CD4-positive, alpha-beta T cell (primary cell): ENCODE measurements at places on chromosomes 3 and 15.

DNA sequence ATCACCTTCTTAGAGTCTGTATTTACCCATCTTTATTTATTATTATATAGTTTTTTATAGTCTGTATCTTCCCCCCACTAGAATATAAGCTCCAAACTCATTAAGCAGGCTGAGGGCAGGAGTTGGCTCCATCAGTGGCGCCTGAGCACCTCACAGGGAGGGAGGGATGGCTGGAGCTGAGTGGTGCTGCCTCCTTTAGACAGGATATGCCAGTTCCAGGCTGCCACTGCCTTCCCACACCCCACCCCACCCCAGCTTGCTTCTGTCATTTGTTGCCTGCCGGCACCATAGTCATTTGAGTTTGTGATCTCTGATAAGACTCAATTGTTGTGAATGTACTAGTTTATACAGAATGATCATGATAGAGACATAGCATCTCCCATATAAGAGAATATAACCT, 85.5 kb downstream of the KLHL25 start:
- no peak for DNase-seq

- no peak for DNase-seq
Measured at GRCh38 chr3:71254281-71255057, 329.1 kb downstream of the FOXP1 start.

DNA sequence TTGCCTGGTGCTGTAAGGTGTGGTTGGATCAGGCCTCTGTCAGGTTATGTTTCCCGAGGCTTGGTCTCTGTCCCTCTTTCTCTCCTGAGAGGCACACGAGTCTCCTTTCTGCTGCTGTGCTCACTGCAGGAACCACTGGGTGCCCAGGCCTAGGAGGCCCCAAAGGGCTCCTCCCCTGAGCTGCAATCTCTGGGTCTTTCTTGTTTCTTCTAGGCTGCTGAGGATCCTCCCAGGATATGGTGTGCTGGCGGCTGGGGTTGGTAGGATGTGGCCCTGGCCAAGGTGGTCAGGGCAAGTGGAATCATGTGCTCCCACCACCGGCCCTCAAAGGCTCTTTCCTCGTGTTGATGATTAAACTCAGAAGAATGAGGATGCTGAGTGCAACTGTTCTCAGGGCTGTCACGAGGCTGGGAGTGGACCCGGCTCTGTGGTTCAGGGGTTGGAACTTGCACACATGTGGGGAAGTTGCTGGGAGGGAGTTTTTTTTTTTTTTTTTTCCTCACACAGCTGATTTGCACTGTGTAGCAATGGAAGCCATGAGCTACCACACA, 43.6 kb upstream of the CTSH start:
- no peak for DNase-seq

GRCh38 chr15:65405791-65406423, 16.8 kb downstream of the IGDCC4 start:
- no peak for DNase-seq

- no peak for DNase-seq
Measured at GRCh38 chr3:73024836-73025235, 28.2 kb downstream of the PPP4R2 start.

GRCh38 chr15:98067339-98067738, 106.8 kb downstream of the ARRDC4 start:
- no peak for DNase-seq

GRCh38 chr15:98441599-98441998, 206.7 kb upstream of the IGF1R start:
- no peak for DNase-seq

DNA sequence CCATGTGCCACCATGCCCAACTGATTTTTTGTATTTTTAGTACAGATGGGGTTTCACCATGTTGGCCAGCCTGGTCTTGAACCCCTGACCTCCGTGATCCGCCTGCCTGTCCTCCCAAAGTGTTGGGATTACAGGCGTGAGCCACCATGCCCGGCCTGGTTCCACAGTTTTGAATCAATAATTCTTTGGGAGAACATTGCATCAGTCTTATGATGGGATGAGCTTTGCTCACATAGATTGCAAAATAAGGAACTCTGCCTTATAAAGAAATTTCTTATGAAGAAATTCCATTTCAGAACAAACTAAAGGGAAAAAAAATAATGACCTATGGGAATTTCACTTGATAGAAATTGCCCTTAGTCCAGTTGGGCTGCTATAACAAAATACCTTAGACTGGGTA, 15.8 kb upstream of the TMPRSS7 start:
- no peak for DNase-seq

DNA sequence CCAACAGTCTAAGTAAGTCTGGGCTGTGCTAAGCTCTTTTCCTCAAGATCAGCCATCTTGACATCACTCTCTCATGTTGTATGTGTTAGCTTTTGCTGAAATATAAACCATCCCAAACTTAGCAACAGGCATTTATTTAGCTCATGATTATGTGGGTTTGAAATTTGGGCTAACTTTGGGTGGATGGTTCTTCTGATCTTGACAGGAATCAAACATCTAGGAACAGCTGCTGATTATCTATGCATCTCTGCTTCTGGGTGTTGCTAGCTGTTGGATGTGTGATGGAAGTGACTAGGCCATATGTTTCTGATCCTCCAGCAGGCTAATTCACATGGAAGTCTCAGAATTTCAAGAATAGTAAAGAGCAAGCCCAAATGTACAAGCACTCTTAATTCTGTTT, 615.2 kb upstream of the TGFBR2 start:
- no peak for DNase-seq

- DNase-seq: no peak
Measured at GRCh38 chr3:37624276-37624675, 237.4 kb upstream of the CTDSPL start.

DNA sequence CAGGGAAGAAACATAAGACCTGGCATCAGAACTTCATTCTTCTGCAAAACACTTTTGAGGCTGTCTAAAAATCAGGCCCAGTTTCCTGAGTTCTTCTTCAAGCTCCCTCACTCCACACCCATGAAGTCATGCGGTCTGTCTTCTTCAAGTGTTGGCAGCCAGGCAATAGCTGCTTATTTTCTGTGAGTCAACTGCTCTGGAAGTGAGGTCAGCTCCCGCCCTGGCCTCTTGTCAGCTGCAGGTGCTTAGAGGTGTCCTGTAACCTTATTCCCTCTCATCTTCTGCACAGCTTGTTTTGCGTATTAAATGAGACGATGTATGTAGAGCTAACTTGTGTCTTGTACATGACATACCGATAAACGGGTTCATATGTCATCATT, 226.1 kb downstream of the ADAMTS17 start:
- DNase-seq: no peak

GRCh38 chr3:74845081-74845480, 230.6 kb upstream of the CNTN3 start:
- no peak for DNase-seq

DNA sequence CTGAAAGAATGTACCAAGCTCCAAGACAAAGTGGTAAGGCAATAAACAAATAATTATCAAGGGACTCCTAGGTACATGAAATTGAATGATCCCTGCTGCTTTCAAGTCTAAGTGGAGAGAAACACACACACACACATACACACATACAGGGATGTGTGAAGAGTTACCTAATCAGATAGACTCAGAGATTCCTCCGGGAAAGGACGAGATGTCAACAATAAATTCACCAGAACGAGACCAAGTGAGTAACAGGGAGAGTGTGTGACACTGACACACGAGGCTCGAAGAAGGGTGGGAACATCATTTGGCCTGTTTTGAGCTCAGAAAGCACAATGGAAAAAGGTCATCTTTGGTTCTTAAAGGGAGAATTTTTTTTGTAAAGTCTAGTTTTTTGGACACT, 13.4 kb downstream of the LRIG1 start:
- no peak for DNase-seq

GRCh38 chr3:101807888-101808287, 28.9 kb downstream of the NXPE3 start:
- no peak for DNase-seq

DNA sequence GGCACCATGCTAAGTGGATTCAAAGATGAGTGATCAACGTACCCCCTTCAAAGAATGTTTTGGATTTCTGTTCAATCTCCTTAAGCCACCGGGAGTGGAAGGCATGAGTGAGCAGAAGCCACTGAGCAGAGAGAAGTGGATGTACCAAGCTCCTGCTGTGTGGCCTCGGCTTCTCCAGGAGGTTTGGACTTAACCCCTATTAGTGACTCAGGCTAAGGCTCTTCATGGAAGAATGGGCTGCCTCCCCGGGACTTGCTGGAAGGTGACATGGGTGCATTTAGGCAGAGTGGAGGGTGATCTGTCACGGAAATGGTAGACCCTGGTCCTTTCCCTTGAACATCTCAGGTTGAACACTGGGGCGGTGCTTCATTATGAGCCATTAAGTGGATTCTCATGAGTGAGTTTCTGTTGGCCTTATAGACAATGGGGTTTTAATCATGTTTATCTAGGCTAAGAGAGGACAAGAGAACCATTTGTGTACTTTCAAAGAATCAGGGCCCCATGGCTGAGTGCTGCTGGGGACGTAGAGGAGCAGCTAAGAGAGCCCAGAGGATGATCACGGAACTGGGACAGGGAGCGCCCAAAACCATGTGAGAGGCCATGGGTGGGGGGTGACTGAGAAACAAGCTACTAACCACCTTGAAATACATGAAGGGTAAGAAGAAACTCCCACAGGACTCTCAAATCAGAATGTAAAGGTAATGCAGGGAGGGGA, 62.2 kb downstream of the HES1 start:
- no peak for DNase-seq

GRCh38 chr15:80888846-80889245, 100.8 kb downstream of the MESD start:
- no peak for DNase-seq

GRCh38 chr3:109432833-109433232, 95.5 kb upstream of the DPPA4 start:
- no peak for DNase-seq

DNA sequence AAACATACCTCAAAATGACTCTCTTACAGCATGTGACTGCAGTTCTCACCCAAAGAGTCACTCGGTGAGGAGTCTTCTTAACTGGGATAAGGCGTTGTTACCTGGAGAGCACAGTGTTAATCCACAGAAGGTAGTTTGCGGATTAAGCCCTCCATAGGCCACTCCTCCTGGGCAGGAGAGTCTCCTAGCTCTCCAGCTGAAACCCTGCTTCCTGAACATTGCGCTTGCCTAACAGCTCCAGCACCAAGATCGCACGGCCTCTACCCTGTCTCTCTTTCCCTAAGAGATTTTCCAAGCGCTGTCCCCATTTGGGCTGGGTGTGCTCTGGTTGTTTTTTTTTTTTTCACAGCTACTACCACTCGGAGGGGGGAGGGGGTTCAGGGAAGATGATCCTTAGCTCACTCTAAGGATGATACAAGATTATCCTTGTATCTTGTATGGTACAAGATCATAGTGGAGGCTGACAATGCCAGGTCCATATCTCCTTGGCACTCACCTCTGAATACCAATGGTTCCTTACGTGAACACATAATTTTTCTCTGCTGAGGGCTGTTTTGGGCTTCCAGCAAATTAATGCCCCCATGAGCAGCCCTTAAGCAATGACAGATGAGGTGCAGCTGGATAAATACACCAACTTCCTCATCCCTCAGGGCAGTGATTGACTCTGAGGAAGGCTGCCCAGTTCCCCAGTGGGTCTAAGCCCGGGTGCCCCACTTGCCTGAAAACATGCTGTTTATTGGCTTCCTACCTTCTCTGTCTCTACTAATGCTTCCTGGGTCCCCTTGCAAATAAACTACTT, 185.2 kb upstream of the TSC22D2 start:
- DNase-seq: no peak

GRCh38 chr15:92366381-92366780, 27.3 kb upstream of the ST8SIA2 start:
- DNase-seq: no peak

GRCh38 chr3:79369306-79369705, 398.5 kb downstream of the ROBO1 start:
- no peak for DNase-seq

DNA sequence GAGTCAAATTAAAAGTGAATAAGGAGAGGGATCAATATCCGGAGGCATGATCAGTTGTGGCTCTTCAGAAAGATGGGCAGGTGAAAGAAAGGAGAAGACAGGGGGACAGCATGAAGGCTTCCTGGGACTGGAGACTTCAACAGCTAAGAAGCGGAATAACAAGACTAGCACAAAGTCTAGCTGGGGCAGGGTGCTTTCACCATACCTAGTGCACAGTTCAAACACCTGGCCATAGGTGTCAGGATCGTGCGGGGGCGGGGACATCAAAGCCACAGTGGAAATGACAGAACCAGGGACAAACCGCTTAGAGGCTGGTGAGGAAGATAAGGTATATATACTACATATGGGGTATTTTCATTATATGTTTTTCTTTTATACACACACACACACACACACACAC, 66.2 kb upstream of the FOXP1 start:
- DNase-seq: no peak

- no peak for DNase-seq
Measured at GRCh38 chr3:157379525-157380140, 57.0 kb upstream of the PTX3 start.
